ENCODE measurements at places on chromosomes 13 and 19.

- no peak for DNase-seq
Observed at GRCh38 chr13:92044351-92044750, 645.9 kb downstream of the GPC5 start.

GRCh38 chr13:68851026-68851425, 1256.6 kb upstream of the ATXN8OS start:
- no peak for DNase-seq

DNA sequence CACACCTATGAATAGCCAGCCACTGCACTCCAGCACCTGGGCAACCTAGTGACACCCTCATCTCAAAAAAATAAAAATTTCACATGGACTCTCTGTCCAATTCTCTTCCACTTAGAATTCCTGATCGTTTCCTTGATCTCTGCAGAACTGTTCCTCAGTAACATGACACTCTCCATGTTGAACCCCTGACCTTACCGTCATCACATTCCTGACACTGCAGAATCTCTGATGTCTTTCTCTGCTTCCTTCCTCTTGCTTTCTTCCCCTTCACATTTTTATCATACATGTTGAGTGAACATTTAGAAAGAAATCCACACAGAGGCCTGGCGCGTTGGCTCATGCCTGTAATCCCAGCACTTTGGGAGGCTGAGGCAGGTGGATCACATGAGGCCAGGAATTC, 15.0 kb downstream of the ZNF114 start:
- no peak for DNase-seq

- DNase-seq = no peak
Observed at GRCh38 chr13:110538632-110539031, 22.9 kb downstream of the RAB20 start.

DNA sequence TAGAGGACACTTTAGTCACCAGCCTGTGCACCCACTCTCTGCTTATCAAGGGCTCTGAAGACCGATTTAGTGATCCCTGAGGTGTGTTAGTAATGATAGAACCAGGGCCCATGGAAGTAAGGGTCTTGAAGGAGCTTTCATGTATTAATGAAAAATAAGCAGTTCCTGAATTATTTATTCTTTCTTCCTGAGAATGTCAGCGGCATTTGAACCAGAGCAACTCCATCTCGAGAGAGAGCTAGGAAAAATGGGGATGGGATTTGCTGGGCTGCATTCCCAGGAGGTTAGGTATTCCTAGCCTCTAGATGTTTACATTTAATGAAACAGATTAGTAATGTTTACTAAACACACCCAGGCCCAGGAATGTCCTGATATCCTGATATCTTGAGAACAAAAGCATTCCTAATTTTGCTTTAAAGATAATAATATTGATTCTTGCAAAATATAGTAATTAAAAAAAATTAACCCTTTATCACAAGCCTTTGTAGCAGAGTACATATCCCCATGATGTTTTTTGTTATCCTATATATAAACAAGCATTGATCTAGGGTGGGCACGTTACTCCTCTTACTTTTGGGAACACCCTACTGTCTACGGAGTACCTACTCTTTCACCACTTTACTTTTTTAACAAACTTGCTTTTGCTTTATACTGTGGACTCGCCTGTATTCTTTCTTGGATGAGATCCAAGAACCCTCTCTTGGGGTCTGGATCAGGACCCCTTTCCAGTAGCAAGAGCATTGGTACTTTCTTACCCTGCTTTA, 63.1 kb downstream of the COG3 start:
- no peak for DNase-seq

- DNase-seq = no peak
Observed at GRCh38 chr13:44812818-44813217, 176.5 kb downstream of the NUFIP1 start.

- no peak for DNase-seq
Observed at GRCh38 chr13:25660996-25661395, 289.2 kb downstream of the ATP8A2 start.

DNA sequence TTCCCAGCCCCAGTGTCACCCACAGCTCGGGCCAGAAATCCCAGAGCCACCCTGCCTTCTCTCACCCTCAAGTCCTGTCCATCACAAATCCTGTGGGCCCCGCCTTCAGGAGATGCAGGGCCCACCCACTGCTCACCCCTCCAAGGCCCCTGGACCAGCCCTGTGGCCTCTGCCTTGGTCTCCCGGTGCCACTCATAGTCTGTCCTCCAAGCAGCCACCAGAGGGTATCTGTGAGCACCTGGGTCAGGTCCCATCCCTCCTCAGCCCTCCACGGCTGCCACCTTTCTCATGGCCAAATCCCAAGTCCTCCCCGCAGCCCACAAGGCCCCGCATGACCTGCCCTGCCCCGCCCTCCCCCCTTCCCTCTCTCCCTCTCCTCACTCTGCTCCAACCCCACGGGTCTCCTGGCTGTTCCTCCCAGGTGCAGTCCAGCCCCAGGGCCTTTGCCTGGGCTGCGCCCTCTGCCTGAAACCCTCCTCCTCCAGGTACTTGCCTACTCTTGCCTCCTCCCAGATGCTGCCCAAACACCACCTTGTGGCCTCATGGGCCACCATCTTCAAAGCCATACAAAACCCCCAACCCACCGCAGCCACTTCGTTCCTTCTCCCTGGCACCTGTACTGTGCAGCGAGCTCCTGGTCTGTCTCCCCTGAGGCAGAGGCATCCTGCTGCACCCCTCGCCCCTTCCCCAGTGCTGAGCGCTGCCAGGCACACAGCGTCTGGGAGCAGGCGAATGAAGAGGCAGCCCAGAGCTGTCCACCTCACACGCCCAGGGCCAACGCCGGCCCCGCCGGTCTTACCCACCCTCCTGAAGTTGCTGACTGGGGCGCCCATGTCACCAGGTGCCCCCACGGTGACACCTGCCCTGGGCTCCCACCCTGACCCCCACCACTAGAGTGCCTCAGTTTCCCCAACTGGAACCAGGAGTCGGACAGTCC, 13.2 kb upstream of the UQCR11 start:
- DNase-seq = no peak

- no peak for DNase-seq
Observed at GRCh38 chr19:4675346-4675745, 5.2 kb upstream of the MYDGF start.

DNA sequence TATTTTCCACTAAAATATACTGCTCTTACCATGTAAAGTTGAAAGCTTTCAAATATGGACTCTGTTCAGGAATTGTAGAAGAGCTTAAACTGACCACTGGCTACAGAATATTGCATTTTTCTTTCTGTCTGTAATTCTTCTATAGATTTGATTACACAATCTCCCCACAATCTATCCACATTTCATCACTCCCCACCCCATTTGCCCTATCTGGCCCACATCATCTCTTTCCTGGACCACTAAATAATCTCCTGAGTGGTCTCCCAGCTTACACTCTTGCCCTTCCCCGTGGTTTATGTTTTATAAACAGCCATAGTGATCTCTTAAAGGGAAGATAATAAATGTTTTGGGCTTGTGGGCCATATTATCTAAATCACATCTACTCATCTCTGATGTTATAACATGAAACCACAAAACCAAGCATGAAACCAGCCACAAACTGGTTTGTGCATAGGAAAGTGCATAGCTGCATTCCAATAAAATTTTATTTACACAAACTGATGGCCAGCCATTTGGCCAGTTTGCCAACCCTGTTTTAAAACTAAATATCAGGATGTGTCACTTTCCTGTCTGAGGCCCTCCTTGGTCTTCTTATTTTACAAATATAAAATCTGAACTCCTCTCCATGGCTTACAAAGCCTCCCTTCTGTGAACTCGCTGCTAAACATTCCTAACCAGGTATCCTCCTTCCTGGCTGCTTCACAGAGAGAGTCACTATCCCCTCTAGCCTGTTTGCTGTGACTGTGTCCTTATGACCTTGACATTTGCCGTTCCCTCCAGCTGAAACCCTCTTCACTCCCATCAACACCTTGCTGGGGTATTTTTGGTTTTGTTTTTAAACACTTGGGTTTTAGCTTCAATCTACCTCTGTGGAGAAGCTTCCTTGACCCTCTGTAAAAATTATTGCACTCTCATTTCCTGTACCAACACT, 500.9 kb downstream of the GPC6 start:
- DNase-seq = no peak

GRCh38 chr13:76516013-76516412, 370.2 kb downstream of the KCTD12 start:
- no peak for DNase-seq

GRCh38 chr13:97001636-97002035, 7.4 kb upstream of the OXGR1 start:
- no peak for DNase-seq

DNA sequence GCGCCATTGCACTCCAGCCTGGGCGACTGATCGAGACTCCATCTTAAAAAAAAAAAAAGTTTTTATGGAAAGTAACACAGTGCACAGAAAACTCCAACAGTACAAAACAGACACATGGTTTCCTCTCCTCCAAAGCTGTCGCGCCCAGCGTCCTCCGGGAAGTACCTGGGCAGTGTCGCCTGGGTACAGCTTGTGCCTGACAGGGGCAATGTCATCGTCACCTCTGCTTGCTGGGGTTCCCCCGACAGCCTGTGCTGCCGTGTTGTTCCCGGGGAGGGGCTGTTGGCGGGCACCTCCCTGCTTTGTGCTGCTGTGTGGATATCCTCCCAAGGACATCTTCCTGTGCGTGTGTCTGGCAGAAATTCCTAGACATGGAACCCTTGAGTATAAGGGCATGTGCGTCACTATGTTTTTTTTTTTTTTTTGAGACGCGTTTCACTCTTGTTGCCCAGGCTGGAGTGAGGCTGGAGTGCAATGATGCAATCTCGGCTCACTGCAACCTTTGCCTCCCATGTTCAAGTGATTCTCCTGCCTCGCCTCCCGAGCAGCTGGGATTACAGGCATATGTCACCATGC, 2.4 kb upstream of the F2RL3 start:
- DNase-seq = no peak

- no peak for DNase-seq
Observed at GRCh38 chr13:80251403-80251802, 89.5 kb downstream of the SPRY2 start.

DNA sequence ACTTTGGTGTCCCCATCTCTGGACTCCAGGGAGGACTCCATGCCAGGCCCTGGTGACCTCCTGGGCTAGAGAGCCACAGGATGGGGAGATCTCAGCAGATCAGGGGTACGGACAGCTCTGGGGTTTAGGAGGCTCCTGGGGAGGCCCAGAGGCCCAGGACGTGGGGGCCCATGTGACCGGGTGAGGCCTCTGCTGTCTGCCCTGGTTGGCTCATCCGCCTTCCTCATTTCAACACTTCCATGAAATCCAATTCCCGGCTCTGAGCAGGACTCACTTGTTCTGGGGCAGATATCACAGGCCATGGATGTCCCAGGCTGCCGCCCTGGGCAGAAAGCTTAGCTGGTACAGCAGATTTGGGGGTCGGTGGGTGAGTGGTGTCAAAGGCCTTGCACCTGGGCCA, 1.1 kb upstream of the PRAM1 start:
- no peak for DNase-seq

- DNase-seq = no peak
Observed at GRCh38 chr13:95385798-95386197, 84.5 kb upstream of the ABCC4 start.

- DNase-seq = no peak
Observed at GRCh38 chr13:92179223-92179622, 780.8 kb downstream of the GPC5 start.

GRCh38 chr13:47206111-47206510, 309.3 kb upstream of the HTR2A start:
- DNase-seq = no peak

- no peak for DNase-seq
Observed at GRCh38 chr19:30942636-30943035, 406.6 kb downstream of the TSHZ3 start.

GRCh38 chr19:11325544-11325943, 13.9 kb downstream of the RAB3D start:
- DNase-seq = no peak

DNA sequence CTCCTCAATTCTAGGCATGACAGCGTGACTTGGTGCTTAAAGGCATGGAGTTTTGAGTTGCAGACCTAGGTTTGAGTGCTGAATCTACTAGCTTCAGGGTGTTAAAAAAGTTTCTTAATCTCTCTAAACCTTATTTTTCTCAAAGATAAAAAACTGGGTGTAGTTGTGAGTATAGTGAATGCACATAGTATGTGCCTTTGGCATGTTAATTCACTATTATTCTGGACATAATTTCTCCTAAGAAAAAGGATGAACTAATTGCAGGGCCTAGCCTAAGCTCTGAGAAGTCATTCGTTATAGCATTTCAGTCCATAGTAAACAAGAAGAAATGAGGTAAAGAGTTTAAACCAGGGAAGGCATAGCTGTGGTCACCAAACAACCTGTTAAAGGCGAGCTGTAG, 149.0 kb downstream of the LACC1 start:
- DNase-seq = no peak

DNA sequence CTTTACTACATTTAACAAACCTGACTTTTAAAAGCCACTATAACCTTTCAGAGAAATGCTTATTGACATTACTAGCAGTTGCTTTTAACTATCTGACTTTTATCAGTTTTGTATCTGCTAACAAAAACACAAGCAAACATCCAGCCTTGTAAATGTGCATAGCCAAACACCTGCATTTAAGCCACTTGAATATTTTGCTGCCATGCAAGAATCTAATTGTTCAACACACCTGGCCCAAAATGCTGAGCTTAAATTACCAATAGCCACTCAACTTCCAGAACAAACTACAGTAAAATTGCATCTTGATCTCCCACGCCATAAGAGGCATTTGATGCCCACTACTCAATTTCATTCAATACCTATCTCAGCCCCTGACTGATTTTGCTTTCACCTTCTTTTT, 9.3 kb downstream of the ZIC5 start:
- DNase-seq = no peak

DNA sequence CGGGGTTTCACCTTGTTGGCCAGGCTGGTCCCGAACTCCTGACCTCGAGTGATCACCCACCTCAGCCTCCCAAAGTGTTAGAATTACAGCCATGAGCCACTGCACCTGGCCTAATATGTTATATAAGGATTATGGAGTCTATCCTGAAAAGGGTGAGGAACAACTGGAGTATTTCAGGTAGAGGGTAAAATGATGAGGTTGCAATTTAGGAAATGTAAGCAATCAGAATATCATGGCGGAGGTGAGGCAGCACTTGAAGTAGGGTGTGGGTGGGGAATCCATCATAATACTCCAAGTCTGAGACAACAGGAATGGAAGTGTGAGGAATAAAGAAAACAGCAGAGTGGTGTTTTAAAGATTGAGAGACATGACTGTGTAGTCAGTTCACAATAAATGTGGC, 582.2 kb downstream of the FGF9 start:
- no peak for DNase-seq

GRCh38 chr19:50325310-50326100, 3.7 kb downstream of the KCNC3 start:
- peak; percentile 55 for DNase-seq

- no peak for DNase-seq
Observed at GRCh38 chr13:51682686-51683085, 98.4 kb downstream of the WDFY2 start.

DNA sequence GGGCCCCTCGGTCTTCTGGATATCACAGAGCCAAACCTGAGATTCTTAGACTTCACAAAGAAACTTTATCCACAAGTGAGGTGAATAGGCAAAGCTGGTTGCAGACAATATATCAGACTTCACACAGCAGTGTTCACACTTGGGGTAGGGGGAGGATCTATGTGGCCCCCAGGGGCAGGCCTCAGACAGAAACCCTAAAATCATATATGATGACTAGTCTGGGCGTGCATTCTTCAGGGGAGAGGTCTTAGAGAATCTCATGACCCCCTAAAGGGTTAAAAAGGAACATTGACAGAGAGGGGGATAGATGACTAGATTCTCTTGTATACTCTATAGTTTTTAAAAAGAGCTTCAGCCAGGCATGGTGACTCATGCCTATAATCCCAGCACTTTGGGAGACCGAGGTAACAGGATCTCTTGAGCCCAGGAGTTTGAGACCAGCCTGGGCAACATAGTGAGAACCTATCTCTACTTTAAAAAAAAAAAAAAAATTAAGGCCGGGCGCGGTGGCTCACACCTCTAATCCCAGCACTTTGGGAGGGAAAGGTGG, 2.8 kb downstream of the TYROBP start:
- no peak for DNase-seq

Data from caudate nucleus (tissue), 63 donors.